RWPE1 (cell line): ENCODE measurements at places on chromosomes 1 and 21.

- DNase-seq: no peak
Observed at GRCh38 chr1:200366577-200367253, 43.1 kb downstream of the ZNF281 start.

- DNase-seq: no peak
Observed at GRCh38 chr1:9294910-9295636, 2.4 kb downstream of the SPSB1 start.

- no peak for DNase-seq
Observed at GRCh38 chr1:33165209-33165608, 16.6 kb downstream of the TRIM62 start.

- DNase-seq: no peak
Observed at GRCh38 chr1:78334114-78334513, 156.7 kb upstream of the PTGFR start.

DNA sequence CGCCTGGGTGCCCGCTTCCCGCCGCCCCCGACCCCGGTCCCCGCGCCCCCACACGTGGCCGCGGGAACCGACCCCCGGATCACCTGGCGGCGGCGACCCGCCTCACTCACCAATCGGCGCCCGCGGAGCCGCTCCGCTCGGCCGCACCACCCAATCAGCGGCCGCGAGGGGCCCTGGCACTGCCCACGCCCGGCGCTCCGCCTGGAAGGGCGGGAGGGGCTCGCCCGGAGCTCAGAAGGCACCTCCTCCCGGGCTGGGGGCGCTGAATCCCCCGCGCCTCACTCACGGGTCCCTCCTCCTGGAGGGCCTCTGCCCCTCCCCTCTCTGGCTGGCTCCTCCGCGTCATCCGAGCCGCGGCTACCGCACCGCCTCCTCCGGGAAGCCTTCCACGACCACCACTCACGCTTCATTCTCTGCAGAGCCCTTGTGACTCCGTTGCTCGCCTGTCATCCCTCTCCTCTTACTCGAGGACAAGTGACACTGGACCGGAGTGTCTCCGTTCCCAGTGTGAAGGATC lies 374 bp downstream of the SH2D5 start:
- DNase-seq: peak; percentile 89

- no peak for DNase-seq
Observed at GRCh38 chr1:180503280-180503862, 994 bp upstream of the ACBD6 start.

GRCh38 chr21:38944903-38945302 lies 139.2 kb downstream of the ETS2 start:
- no peak for DNase-seq

DNA sequence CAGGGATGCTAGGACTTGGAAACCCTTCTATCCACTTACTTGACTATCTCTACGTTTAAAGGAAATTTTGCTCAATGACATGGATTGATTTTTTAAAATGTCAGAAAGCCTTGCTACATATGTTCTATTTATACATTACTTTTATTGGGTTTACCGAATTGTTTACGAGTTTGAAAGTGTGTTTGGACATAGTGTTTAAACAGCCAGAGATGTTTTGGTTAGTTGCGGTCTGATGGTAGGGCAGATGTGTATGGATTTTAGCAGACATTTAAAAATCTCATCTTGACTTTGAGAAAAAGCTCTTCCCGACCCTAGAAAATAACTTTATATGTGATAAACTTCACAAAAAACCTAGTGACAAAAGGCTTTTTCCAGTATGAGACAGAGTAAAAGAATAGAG lies 513.7 kb downstream of the PLA2G4A start:
- DNase-seq: no peak

DNA sequence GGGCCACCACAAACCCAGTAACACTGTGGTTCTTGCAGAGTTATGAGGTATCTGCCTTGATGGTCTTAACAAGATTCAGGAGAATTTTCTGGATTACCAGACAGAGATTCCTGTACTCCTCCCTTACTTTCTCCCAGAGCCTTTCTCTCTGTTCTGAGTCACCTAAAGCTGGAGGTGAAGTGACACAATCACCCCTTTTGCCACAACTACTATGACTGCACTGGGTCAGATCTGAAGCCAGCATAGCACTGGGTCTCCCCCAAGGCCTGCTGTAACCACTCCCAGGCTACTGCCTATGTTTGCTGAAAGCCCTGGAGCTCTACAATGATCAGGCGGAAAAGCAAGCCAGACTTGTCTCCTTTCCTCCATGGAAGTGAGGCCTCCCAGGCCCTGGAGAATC lies 156.7 kb upstream of the NEGR1 start:
- DNase-seq: no peak

- DNase-seq: peak; percentile 32
Observed at GRCh38 chr1:198498881-198499280, 41.6 kb downstream of the ATP6V1G3 start.

DNA sequence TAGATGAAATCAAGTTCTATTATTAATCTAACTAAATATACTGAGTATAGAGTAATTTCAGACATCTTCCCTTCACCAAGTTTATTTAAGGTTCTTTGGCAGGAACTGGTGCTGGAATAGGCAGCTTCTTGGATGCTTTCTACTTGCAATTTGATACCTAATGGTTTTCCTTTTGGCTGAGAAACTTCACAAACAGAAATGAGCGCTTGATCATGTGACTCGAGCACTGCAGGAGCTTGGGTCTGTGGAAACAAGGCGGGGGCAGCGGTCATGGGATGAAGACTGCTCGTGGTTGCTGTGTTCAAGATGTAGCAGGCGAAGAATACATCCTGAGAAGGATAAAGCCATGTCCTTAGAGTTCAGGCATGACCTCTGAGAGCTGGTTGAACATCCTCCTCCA lies 136.8 kb downstream of the PTPRC start:
- no peak for DNase-seq

DNA sequence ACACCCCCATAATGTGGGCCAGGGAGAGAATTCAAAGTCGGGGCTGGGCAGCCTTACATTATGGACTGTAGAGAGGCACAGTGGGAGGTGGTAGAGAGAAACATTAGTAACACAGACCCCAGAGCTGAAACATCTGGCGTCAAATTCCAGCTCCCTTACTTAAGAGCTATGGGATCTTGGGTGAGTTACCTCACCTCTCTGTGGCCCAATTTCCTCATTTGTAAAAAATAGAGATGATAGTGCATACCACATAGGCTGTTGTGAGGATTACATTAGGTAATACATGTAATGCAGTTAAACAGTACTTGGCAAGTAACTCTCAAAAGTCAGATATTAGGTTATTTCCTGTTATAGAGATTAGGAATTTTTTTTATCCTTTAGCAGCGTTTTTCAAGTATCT lies 160.5 kb upstream of the KIAA0040 start:
- DNase-seq: no peak

GRCh38 chr21:37139902-37140301 lies 66.8 kb downstream of the TTC3 start:
- DNase-seq: no peak

- DNase-seq: no peak
Observed at GRCh38 chr1:68142036-68142435, 90.3 kb downstream of the WLS start.

- DNase-seq: no peak
Observed at GRCh38 chr21:37627561-37627960, 261.0 kb downstream of the DYRK1A start.

- DNase-seq: peak; percentile 36
Observed at GRCh38 chr1:23423415-23424292, 894 bp downstream of the TCEA3 start.

DNA sequence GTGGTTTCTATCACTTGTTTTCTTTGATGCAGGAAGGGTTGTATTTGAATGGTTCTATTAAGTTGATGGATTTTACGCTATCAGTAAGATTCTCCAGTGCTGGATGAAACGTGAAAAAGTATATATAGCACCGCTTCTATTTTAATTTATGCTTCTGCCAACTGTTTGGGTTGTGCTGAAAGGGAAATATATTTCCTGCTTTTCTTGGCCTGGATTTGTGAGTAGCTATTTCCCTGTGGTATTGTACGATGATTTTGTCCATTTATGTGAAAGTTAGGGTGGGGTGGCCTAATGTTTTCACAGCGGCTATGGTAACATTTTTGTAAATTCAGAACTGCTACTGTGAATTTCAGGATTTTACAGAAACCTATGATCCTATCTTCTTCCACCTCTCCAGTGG lies 322 bp downstream of the C1orf162 start:
- no peak for DNase-seq

DNA sequence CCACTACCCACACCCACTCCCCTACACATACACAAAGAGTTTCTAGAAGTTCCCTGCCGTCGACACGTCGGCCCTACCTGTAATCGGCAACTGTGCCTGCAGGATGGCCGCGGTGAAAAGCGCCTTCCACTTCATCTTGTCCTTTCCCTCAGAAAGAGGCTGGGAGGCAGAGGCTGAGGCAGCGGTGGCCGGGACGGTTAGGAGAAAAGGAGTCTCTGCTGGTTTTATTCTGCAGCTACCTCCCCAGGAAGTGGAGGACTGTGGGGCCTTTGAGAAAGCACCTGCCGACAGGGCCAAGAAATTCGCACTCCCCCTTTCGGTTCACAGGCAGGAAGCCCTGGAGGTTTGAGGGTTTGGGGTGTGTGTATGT lies at the start of gene CD247:
Gene CD247 (minus strand): TSS at position 199 of the 370 bp plus-strand sequence. CDS start 64 bp downstream, at position 135.
- no peak for DNase-seq

DNA sequence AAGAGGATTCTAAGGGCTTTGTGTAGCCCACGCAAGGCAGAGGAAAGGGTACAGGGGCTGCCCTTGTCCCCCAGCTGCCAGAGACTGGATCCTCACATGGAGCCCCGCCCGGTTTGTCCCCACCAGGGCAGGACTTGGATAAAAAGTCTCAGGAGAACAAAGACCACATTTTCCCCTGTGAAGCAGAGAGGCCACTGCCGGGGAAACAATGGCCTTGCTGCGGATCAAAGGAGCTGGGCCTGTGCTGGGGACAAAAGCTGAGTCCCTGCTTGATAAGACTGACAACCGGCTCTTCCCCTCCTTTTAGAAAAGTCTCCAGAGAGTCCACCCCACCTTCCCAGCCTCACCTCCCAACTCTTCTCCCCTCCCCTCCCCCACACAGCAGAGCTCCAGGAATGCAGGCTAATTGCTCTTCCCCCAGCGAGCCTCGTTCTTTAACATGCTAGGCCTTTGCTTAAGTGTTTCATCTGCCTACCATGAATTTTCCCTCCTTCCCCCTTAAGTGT lies 142.4 kb downstream of the PLPP3 start:
- DNase-seq: no peak

DNA sequence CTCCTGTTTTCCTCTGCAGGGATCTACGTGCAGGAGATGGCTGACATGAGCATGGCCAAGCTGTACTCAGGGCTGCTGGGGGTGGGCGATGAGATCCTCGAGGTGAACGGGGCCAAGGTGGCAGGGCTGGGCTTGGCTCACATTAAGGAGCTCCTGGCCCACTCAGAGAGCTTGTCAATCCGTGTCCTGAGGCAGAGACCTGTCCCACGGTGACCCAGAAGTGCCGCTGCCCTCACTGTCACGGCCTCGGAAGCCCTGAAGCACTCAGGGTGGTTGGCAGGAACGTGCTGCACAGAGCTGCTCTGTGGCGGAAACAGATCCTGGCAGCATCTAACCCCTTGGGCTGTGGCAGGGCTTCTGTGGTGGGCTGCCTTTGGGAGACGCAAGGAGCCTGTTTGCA lies 37.6 kb downstream of the KIAA1614 start:
- DNase-seq: no peak

- DNase-seq: peak; percentile 95
Observed at GRCh38 chr1:24317081-24317480, 2.1 kb upstream of the GRHL3 start.

GRCh38 chr1:229227298-229227919 lies 43.5 kb upstream of the RAB4A start:
- DNase-seq: peak; percentile 80

- no peak for DNase-seq
Observed at GRCh38 chr21:37233551-37234146, 33.5 kb downstream of the VPS26C start.

DNA sequence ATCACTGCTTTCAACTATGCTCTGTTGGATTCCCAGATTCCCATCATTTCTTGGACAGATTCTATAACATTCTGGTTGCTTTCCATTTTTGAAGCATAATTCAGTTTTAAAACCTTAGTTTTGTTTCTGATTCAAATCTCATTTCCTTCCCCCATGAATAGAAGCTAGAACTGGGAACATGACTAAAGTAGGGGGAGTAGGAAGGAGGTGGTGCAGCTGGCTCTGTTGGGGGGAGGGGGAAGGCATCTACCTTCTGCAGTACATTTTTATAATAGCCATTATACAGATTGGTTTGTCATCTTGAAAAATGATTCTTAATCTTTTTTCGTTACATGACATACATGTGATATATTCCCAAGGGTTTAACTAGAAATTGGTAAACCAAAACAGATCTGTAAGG lies 48.1 kb downstream of the SMG7 start:
- DNase-seq: no peak

DNA sequence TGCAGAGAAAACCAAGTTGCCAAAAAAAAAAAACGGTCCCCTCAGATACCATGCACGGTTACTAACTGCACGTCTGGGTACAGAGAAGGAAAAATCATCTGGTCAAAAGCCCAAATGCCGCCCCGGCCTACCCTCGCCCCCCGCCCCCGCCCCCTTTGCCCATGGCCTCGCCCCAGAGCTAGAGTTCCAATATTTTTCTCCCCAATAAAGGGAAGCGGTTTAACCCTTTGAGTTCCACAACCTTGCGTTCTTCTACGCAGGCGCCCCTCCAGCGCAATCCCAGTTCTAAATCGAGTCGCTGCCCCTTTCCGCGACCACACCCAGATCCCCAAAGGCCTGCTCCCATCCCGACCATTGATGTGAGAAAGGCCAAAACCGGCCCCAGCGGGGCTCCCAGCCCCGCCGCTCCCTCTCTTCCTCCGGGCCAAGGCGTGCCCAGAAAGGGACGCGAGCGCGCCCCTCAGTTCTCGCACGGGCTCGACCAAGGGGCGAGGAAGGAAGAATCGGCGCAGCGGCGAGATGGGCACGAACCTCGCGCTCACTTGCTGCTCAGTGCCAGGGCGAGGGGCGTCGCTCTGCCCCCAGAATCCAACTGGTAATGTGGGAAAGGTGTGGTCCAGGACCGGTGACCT lies 797 bp downstream of the WDR47 start:
- DNase-seq: peak; percentile 8

- DNase-seq: no peak
Observed at GRCh38 chr21:45351526-45352275, 53.3 kb upstream of the COL18A1 start.

DNA sequence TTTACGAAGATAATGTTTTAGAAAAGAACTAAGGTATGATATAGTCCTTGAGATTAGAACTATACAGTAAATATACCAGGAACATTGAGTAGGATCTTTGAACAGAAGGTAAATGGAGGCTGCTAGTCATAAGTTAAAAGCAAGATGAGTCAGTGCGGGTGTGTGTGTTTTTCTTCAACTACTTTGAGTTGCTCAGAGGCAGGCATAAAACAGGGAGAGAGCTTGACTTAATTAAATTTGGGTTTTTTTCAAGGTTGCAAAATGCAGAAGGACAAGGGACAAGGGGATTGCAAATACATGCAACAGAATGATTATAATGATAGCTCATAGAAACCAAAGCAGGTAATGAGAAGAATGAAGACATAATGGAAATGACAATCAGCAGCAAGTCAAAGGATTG lies 815.1 kb downstream of the NCAM2 start:
- DNase-seq: no peak
